Adrenal gland (tissue), 19 donors: ENCODE measurements at places on chromosomes 1 and 21. TPM values are rescaled to one million over a fixed set of nuclear protein-coding genes. Genes with fewer than 3 reads are reported as not detected.

ZNF687 gene
- total RNA-seq = 33.2 TPM

OLFML3 gene
- total RNA-seq = 99.6 TPM

SPRR2G gene
- not detected for total RNA-seq

KRTAP10-7 gene
- not detected for total RNA-seq

UMODL1 gene
- not detected for total RNA-seq

CELA3A gene
- total RNA-seq = 9.4 TPM

PDC gene
- total RNA-seq = not detected

FYB2 gene
- total RNA-seq = not detected

GRCh38 chr1:175525222-175525621 is 218.2 kb downstream of the TNR start:
- DNase-seq = no peak

GRCh38 chr1:209808059-209808581 is 2.2 kb upstream of the IRF6 start:
- peak; percentile 94 for DNase-seq

GRCh38 chr1:114468047-114468446 is 43.0 kb downstream of the TRIM33 start:
- no peak for DNase-seq

DNA sequence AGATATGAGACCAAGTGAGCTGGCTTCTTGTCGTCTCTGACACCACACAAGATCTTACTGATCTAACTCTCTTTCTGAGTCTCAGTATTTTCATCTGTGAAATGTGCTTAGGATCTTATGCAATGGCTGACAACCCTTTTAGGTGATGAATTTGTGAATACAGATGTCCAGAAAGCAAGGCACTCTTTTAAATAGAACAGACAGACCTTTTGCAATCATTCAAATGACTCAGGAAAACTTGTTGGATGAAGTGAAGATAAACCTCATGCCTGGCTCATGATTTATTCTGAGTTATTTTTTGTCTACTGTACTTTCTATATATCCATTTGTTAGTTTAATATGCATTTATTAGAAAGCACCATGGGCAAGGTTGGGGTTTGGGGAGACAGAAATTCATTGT is 411.3 kb downstream of the PTPRU start:
- no peak for DNase-seq

DNA sequence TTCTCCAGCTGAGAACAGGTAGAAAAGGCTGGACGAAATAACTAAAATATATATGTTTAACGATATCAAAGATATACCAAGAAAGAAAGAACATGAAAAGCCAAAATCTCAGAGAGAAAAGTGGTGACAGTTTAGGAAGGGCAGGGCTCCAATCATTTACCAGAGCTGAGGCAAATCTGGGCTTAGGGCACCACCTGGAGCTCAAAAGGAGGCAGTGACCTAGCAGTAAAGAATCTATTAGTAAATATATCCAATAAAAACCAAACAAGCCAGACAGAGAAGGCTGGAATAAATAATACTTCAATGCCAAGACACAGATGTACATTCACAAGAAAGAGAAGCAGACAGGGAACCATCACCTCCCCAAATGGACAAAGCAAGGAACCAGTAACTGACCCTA is 43.5 kb downstream of the CHIA start:
- no peak for DNase-seq

GRCh38 chr21:33825915-33826314 is 89.7 kb downstream of the ATP5PO start:
- DNase-seq = no peak

- DNase-seq = no peak
Observed at GRCh38 chr1:47209091-47209490, 19.3 kb upstream of the PDZK1IP1 start.

GRCh38 chr1:161678500-161678899 is 15.6 kb downstream of the FCGR2B start:
- no peak for DNase-seq

GRCh38 chr1:204647114-204647804 is 38.3 kb downstream of the LRRN2 start:
- DNase-seq = peak; percentile 58

DNA sequence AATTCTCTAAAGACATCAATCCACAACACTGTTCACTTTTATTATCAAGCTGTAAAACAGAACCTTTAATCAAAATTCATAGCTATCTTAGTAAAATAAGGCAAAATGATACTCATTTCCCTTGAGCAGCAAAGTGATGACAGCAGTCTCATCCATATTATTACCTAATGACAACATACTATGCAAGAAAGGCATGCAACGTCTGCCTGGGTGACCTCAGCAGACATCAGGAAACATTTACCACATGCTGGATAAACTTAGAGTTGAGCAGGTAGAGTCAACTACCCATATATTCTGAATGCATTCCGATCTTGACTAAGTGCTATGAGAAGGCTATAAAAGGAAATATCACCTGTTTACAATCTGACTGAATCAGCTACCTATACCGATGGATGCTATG is 145.1 kb downstream of the SIPA1L2 start:
- no peak for DNase-seq

DNA sequence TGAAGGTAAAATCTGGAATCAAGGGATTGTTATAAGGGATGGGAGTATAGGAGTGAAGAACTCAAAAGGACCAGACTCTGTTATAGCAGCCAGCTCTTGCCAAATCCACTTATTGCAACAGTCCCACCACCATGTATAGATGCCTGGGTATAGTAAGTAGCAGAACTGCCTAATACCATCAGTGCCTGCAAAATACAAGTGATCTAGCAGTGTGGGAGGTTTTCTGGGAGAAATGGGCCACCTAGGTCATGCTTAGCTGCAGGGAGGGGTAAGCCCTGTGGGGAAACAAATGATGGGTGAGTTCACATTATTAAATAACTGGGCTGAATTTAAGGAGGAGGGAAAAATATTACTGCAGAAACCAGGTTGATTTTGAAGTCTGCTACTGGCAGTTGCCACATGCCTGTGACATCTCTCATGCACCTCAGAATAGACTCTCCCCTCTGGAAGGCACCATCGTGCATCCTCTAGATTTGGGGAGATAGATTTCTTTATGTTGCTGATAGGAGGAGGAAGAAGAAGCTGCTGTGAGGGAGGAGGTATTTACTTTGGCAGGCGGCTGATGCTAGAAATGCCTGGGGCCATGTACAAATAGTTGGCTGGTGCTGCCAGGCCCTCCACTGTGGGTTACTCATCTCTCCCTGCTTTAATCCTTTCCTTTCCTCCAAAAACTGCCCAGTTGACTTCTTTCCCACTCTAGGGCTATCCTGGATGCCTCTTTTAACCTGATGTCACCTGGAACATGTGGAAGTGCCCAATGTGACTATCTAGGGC is 27.5 kb downstream of the HLX start:
- no peak for DNase-seq

GRCh38 chr1:54284781-54285529 is 85.0 kb downstream of the MRPL37 start:
- no peak for DNase-seq
